Stimulated activated CD8-positive, alpha-beta memory T cell treated with anti-CD3 and anti-CD28 coated beads, Interleukin-4, amount 100 ng/mL, for 48 hours (primary cell): ENCODE measurements at places on chromosomes 4 and X.

DNA sequence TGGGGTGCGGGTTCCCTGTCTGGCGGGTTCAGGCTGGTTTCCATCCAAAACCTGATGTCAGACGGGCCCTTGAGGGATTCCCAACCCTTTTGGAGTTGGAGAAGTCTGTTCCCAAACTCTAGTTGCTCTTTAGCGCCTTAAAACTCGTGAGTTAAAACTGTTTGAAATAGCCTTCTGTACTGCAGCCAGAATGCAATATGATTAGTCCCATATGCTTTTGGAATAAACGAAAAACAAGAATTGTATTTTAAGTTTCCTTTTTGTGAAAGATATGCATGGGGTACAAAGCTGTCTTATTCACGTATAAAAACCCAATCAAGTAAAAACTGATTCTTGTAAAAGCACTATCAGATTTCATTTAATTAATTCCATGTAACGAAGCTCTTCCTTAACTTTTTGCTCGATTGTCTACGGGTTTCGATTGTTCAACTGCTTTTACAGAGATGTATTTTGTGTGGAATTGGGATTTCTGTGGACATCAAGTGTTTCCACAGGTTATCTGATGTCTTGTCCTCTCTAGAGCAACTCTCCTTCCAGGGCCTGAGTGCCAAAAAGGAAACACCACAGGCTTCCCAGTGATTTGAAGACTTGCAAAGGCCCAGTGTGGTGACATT lies 49.5 kb downstream of the CLDN34 start:
- no peak for DNase-seq

GRCh38 chr4:76965866-76966579 lies 16.5 kb downstream of the SEPTIN11 start:
- no peak for DNase-seq

GRCh38 chrX:12374286-12374685 lies 236.0 kb downstream of the FRMPD4 start:
- no peak for DNase-seq

DNA sequence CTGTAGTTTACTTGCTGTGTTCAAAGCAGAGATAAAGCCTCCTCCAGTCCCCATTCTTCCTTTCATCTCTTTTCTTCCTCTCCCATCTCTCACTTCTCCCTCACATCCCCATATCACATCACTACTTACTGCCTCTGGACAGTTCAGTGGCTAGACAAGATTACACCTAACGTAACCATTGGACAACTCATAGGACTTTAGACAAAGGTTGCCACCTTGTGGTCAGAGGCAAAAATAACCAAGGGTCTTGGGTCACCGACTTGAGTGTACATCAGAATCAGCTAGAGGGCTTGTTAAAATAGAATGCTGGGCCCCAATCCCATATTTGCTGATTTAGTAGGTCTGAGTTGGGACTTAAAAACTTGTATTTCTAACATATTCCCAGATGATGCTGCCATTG lies 109.3 kb upstream of the DGKK start:
- DNase-seq, result peak; percentile 25

- DNase-seq, result no peak
These were observed 140.2 kb downstream of the STIM2 start for GRCh38 chr4:27000820-27001219.

GRCh38 chrX:23851544-23851943 lies 56.2 kb downstream of the APOO start:
- no peak for DNase-seq

DNA sequence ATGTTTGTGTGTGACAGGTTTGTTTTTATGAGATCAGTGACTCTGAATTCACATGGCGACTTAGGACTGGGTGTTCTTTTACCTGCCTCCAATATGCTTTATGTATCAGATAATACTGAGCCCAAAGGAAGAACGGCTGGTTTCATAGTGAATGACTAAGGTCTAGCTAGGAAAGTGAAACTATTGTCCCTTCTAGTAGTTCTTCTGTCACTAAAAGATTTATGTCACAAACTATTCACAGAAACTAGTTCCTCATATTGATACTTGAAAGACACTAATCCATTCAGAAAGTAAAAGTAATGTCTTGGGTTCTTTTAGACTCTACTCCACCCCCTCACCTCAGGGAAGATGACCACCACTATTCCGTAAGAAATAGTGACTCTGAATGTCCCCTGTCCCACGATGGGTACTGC lies 81.7 kb downstream of the EGF start:
- DNase-seq, result no peak

DNA sequence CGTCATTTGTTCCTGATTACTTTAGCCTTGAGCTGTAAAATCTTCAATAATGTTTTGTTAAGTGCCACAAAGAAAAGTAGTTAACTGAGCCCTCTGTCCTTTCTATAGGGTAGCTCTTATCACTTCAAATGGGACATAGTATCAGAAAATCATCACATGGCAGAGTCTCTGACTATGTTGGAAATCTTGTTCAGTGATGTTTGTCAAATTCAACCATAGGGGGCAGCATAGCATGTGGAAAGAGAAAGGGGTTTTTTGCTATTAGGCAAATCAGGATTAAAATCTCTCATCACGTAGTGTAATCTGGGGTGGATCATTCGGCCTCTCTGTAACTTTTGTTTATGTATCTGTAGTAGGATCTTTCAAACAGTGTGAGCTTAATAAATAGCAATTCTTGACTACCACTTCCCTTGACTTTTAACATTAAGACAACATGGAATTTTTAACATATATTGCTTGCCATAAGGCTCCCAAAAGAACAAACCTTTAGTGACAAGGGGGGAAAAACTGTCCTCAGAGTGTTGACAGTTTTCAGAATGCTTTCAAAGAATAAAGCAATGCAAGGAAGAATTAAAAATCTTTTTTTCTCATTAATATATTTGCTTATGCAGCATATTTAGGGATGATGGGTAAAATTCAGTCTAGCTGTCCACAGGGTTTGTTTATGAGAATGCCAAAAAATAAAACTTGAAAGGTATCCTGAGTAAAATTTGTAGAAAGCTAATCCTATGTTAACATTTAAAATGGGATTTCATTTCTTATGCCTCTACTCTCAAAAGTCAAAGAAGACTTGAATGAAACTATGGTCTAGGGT lies 127.2 kb downstream of the FBXW7 start:
- no peak for DNase-seq
